ENCODE measurements at places on chromosomes 11 and 22.

DNA sequence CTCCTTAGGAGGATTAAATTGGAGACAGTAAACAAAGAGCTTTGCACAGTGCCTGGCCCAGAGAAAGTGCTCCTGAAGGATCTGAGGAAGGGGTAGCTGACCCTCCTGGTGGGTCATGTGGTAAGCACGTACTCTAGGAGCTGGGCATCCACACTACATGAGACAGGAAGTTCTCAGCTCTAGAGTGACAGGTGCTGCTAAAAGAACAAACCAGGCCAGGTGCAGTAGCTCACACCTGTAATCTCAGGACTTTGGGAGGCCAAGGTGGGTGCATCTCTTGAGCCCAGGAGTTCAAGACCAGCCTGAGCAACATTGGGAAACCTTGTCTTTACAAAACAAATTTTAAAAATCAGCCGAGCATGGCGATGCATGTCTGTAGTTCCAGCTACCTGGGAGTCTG is 13.1 kb downstream of the SLC43A1 start:
- DNase-seq = no peak

GRCh38 chr11:125132596-125132995 is 21.2 kb upstream of the TMEM218 start:
- DNase-seq = no peak

DNA sequence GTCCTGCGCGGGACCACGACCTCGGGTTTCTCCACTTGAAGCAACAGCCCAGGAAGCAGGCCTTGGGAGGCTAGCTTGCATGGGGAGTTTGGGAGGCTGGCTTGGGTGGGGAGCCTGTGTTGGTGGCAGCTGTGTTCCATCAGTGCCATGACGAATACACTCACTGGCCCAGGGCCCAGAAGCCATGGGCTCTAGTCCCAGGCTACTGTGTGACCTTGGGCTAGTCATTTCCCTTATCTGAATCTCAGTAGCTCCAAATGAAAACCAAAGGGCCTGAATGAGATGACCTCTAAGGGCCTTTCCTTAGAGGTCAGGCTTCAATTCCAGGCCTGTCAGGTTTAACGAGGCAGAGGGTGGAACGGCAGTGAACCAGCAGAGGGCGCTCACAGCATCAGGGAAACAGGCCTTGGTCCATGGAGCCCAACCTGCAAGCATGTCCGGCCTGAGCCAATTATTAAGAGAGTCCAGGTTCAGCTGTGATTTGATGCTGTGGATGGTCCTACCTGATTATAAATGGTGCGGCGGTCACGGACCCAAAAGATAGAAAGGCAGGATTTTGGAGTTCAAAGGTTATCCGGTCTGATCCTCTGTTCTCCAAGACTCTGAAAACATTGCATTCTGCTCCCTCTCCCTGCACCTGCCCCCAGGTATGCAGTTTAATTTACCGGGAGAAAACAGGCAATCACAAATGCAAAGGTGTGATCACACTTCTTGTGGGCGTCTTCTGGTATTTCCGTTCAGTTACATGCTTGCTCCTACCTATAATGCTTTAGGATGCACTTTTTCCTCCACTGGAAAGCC is 15.9 kb downstream of the PTPN5 start:
- DNase-seq = no peak

DNA sequence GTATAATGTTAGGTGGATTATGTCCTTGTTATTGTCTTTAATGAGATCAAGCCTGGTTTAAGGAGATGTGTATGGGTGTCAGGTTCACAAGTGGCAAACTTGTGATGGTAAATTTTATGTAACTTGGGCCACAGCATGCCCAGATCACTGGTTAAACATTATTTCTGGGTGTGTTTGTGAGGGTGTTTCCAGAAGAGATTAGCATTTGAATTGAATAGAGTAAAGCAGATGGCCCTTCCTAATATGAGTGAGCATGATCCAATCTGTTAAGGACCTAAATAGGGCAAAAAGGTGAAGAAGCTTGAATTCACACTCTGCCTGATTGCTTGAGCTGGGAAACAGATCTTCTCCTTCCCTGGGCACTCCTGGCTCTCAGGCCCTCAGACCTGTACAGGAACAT is 20.7 kb downstream of the OR5B21 start:
- no peak for DNase-seq

DNA sequence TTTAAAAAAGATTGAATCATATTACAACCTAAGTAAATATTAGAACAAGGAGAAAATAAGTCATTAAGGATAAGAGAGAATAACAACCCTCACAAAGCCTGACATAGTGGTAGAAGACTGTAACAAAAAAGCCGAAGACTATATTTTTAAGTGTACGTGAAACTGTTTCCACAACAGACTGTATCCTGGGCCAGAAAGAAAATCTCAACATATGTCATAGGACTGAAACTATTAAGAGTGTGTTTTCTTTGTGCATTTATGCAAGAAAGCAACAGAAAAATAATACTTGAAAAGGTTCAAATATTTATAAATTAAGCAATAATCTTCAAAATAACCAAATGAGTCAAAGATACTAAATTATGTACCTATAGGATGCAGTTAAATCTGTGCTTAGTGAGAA is 309.8 kb downstream of the CASP12 start:
- no peak for DNase-seq

DNA sequence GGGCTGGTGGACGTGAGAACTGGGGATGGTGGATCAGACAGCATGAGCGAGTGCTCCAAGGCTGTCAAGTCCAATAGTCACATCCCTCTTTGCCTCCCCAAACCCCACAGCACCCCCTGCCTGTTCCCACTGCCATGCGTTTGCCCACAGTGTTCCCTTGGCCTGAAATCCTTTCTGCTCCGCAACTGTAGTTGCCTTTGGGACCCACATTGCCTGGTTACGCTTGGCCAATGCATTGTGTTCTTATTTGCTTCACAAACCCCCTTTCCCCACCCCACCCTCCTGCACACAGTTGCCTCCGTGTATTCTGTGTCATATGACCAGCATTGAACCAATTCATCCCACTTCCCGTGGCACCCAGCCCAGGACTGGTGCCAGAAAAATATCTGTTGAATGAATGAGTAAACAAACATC is 2.1 kb upstream of the KIAA0930 start:
- no peak for DNase-seq

GRCh38 chr11:62445314-62445740 is 26.5 kb downstream of the SCGB1A1 start:
- no peak for DNase-seq

DNA sequence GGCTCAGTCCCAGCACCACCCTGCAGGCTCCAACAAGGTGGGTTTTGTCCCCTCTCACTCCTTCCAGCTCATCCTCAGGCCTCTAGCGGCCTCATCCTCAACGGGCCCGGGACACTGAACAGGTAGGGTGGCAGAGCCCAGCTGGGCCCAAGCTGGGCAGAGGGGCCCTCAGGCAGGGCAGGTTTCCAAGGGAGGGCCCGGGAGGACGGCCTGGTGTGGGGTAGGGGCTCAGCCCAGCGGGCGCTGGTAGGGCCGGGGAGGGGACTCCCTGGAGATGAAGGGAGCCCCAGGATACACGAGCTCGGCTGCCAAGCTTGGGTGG is 2.5 kb upstream of the IFITM10 start:
- no peak for DNase-seq

- no peak for DNase-seq
Observed at GRCh38 chr11:94281324-94281723, 23.1 kb upstream of the IZUMO1R start.
